ENCODE measurements at places on chromosomes 12 and 14.

GRCh38 chr12:52179396-52179973, 12.3 kb downstream of the KRT80 start:
- DNase-seq = no peak

- peak; percentile 65 for DNase-seq
These were observed 213.6 kb downstream of the DAD1 start for GRCh38 chr14:22375321-22375930.

DNA sequence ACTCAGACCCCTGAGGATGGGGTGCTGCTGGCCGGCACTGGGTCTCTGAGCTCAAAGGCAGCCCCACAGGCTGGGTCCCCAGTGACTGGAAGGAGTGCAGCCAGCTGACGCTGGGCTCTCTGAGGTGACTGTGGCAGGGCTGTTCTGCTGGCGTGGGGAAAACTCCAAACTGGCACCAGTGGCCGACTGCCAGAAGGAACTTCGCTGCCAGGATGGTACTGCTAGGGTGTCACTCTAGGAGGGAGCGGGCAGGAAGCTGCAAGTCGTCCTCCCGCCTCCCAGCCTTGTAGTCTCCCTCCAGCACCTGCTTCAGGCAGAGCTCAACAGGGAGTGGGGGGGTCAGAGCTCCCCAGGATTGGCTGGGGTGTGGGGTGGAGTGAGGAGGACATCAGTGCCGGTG, 41.3 kb downstream of the CDC42BPB start:
- peak; percentile 25 for DNase-seq

DNA sequence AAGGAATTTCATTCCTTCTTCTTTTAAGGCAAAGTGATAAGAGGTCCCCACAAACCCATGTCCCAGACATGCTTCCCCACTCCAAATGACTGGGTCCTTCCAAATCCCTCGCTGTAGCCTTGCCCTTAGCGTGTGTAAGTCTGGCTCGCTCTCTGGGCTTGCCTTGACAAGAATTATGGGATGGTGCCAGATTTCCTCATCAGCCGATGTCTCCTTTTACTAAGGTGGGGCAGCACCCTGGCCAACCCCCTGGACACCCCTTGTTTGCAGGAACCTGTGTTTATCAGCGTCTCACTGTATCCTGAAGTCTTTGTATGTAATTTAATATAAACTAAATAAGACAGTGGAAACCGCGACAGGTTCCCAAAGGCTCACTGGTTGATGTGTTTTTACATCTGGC, 493.3 kb downstream of the EGLN3 start:
- DNase-seq = no peak

- no peak for DNase-seq
These were observed 1.6 kb downstream of the ANKRD33 start for GRCh38 chr12:51889216-51890132.

GRCh38 chr14:21092273-21093011, 6.0 kb downstream of the ZNF219 start:
- no peak for DNase-seq

DNA sequence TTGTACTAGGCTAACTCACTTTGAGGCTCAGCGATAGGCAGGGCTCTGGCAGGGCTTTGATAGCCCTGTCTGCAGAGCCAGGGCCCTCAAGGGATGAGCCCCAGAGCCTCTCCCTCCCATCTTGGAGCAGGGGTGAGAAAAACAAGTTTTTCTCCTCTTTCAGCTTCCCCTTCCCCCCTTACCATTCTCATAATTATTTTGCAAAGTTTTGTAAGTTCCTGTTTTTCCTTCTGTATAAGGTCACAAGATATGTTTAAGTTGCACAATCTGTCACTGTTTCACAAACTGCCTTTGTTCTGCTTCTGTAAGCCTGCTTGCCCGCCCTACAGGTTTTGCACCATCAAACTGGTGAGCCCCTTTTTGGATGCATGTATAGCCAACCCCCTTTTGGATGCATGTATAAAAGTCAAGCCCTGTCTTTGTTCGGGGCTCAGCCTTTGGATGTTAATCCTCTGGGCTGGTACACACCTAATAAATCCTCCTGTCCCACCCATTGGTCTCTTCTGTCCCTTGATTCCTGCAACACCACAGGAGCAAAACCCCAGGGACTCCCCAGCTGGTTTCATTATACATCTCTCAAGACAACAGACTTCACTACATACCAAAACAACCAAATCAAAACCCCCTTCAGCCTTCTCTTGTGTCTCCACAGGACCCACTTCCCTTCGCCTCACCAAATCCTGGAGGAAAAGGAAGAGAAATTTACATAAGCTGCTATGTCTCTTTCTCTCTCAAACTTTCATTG, 52.5 kb upstream of the RESF1 start:
- no peak for DNase-seq
